ENCODE measurements at places on chromosomes 4 and X. TPM values are rescaled to one million over a fixed set of nuclear protein-coding genes. Genes with fewer than 3 reads are reported as not detected.
A peak's percentile ranks its signal among the peaks of the same experiment; 100 is the strongest.

- no peak for DNase-seq
Measured at GRCh38 chr4:143337600-143338287, 1.1 kb downstream of the GAB1 start.

DNA sequence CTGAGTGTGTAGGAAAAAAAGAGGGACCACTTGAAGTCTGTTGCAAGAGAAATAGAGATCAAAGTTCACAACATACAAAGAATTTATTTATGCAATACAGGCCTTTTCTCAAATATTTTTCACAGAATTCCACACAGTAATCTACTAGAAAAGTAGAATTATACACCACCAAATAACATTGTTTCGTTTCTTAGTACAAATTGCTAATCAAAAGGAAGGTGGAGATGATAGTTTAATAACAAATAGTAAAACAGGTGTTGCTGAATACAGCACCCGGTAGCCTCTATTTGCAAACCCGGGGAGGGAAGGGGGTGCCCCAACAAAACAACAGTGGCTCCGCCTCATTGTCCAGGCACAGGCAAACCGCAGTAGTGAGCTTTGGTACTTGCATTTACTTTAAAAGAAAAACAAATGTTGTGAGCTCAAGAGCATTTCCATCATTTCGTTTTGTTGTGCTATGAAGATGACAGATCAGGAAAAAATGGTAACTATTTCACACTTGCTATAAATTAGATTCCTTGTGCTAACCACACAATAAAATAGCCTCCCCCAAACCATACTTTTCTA lies 186.4 kb downstream of the DCLK2 start:
- DNase-seq: no peak

DNA sequence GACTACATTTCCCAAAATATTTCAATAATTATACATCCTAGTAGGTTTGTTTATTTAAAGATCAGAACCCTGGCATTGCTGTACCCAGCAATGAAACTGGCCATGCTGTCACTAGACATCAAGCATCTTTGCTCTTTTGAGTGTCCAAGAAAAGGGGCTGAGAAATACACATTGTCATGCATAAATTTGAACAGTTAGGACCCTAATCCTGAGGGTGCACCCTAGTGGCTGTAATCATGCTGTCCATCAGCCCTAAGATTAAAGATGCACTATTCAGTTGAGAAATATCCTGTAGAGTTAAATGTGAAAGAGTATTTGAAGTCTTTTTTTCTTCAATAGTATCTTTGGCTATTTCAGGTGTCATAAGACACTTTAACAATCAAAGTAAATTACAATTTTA lies 108.8 kb downstream of the NFKB1 start:
- DNase-seq: peak; percentile 19

Gene CBR4
- 26.9 TPM for total RNA-seq

Gene ADH1C
- not detected for total RNA-seq

Gene ZMAT1
- 0.53 TPM for total RNA-seq

DNA sequence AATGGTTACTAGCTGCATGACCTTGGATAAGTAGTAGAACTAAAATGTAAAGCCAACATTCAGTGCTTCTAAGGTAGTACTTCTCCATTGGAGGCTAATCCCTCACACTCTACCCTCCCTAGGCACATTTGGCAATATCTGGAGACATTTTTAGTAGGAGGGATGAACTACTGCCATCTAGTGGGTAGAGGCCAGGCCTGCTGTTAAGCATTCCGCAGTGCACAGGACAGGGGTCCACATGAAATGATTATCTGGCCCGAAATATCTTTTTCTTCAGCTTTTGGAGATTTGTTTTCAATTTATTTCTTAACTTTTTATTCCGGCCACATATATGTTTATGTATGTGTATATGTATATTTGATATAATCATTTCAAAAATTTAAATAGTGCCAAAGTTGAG lies 36.0 kb upstream of the SPANXC start:
- DNase-seq: no peak

GRCh38 chr4:111924696-111925095 lies 220.6 kb upstream of the FAM241A start:
- no peak for DNase-seq

Gene CT83
- total RNA-seq: not detected

- DNase-seq: peak; percentile 16
Measured at GRCh38 chr4:5051278-5052203, at the start of gene STK32B. TSS of gene STK32B (plus strand) at chr4:5051480.

- DNase-seq: no peak
Measured at GRCh38 chr4:133596459-133596858, 447.4 kb downstream of the PCDH10 start.

Gene MAGEA2B
- total RNA-seq: 0.77 TPM

DNA sequence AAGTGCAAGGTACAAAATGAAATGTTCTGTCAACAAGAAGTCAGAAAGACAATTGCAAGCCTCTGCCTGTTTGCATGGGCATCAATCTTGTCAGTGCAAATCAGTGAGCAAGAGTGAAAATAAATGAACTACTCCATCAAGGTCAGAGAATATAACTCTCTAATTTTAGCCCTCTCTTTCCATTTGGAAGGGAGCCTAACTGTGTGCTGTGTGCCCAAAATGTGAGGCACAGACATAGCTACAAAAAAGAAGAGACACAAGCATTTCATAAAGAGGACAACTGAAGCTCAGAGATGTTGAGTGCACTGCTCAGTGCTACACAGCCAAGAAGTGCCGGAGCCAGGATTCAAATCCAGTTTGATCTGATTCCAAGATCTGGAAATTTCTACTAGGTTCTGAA lies 114.3 kb downstream of the SLC2A9 start:
- no peak for DNase-seq

Gene F9
- not detected for total RNA-seq

DNA sequence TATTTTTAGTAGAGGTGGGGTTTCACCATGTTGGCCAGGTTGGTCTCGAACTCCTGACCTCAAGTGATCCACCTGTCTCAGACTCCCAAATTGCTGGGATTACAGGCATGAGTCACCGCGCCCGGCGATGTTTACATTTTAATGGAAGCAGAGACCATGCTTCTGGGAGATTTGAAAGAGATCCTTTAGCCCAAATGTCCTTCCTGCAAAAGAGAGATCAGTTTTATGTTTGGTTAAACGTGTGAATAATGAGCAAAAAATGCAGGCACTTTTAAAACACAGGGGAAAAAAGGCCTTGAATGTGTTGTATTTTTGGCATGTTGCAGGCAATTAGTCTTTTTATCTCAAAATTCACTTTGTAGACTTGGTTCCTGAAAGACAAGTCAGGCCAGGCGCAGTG lies 95.8 kb upstream of the ELOVL6 start:
- peak; percentile 88 for DNase-seq

GRCh38 chr4:44632089-44632488 lies 19.3 kb downstream of the YIPF7 start:
- DNase-seq: no peak

Gene CENPI
- total RNA-seq: 22.2 TPM

Gene AGTR2
- total RNA-seq: not detected

Gene AKAP4
- total RNA-seq: not detected

Gene IQCM
- total RNA-seq: 0.21 TPM

DNA sequence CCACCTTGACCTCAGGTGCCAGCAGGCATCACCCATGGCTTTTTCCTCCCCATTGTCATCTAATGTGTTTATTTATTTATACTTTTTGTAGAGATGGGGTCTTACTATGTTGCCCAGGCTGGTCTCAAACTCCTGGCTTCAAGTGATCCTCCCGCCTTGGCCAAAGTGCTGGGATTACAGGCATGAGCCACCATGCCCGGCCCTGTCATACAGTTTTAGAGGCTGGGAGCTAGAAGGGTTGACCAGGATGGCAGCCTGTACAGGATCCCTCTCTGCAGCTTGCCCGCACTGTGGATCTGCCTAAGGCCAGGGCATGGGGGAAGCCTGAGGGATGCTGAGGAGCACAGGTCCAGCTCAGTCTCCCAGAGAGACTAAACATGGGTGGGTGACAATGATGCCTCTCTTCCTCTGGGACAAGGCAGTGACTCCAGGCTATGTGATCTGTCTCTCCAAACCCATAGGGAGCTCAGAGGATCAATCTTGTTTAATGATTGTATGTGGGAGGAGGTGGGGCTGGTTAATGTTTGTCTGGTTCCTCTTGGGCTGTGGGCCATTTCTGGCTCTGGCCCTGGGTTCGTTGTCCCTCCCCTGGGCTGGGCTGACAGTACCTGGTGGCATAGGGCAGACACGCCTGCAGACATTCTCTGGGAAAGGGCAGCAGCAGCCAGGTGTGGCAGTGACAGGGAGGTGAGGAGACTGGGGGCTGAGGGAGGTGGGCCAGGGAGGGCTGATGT lies 8.3 kb upstream of the GJB1 start:
- no peak for DNase-seq

DNA sequence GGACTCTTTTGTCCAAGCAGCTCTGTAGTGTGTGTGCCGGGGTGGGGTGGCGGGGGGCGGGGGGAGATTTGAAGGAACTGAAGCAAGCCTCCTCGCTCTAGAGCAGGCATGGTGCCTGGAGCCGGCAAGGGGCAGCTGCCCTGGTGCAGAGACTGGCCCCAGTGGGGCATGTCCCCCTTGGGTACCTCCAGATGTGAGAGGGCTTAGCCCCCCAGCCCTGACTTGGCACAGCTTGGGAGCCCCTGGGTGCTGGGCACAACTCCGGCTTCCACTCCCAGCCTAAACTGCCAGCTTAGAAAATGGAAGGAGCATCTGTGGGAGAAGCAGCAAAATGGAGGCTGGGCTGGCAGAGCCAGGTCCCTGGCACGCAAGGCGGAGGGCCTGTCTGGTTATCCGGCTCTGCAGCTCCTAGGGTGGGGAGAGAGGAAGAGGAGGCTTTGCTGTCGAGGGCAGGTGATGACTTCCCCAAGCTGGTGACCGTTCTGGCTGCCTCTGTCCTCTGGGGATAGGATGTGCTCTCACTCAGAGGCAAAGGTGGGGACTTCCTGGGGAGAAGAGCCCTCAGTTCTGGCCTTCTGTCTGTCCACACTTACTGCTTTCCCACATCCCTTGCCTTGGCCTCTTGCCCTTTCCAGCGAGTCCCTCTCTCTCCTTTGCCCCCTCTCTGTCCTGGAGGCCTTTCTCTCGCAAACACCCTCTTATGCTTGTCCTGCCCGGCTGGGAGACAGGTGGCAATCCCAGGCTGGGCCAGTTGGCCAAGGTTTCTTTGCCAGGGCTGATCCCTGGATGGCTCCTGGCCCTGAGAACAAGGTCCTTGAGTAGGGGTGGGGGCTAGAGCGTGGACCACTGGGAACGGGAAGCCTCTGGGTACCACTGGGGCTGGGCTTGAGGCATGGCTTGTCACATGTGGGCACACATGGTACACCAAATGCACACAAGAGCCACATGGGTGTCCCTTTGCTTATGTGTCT lies 2.0 kb downstream of the DLG3 start:
- no peak for DNase-seq

Gene MXRA5
- 1.1 TPM for total RNA-seq

Gene SLC7A11
- 23.8 TPM for total RNA-seq

DNA sequence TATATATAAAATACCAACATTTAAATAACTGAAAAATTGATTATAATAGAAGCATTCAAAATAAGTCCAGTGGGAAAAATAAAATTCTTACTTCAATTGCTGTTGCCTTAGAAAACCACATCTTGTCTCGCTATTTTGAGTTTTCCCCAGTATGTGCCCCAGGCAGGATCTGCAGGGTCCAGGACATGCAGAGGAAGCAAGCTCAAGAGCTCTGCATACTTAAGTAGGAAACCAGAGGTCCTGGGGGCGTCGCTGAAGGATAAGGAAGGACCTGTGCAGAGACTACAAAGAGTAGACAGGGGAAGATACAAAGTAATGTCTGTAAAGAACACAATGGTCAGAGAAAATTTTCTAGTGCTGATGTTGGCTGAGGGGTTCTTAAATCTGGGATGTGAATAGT lies 310.5 kb upstream of the EMCN start:
- no peak for DNase-seq

Gene ABCG2
- 2.1 TPM for total RNA-seq

DNA sequence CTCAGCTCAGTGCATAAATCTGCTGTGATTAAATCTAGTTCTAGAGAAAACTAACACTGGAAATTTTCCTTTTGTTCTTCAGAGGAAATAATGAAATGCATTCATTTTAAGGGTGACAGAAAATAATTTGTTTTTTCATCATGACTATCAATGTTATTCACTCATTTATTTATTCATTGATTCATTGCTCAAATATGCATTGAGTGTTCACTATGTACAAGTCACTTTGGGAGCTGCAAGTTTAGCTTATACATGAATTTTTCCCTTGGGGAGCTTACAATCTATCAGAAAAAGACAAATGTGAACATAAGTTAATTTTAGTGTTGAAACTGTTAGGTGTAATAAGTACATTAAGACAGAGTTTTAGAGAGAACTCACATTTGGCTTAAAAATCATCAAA lies 897.8 kb downstream of the CENPC start:
- no peak for DNase-seq

DNA sequence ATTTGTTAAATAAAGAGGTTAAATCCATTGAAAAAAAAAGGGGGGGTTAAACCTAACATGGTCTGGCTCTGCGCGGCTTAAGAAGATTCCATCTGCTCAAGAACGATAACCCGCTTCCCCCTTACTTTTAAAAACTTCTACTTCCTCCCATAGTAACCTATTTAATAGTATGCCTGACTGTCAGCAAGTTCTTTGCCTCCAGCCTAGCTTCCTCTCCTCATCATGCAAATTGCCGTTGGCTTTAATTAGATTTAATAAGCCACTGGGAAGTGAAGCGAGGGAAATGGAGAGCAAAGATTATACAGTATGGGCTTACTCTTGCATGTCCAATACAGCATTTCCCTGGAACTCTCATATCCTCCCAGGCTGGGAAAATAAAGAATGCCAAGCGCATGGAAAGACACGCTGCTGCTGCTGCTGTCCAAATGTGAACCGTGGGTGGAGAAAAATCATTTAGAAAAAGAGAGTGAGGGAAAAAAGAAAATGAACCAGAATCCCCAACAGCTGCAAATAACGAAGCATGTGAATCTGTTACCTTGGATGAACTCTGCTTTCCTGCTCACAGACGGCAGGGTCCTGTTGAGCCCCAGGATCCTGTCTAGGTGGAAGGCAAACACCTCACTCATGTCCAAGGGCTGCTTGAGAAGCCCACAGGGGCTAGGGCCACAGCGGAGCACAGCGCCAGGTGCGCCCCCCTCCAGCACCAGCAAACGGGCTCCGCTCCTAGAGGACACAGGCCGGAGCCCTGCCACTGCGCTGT lies 2.7 kb downstream of the GASK1B start:
- no peak for DNase-seq

- DNase-seq: no peak
Measured at GRCh38 chr4:122542411-122543236, 78.2 kb downstream of the IL21 start.

GRCh38 chr4:3208826-3209225 lies 40.1 kb upstream of the MSANTD1 start:
- DNase-seq: no peak

GRCh38 chr4:2482693-2483092 lies 13.8 kb downstream of the RNF4 start:
- DNase-seq: no peak

GRCh38 chr4:150305995-150306394 lies 227.8 kb downstream of the DCLK2 start:
- DNase-seq: peak; percentile 52

Data from A172 (cell line).